ENCODE measurements at places on chromosomes 16 and 17.

- DNase-seq, result no peak
Observed at GRCh38 chr16:78291604-78292003, 192.2 kb downstream of the WWOX start.

GRCh38 chr17:42177684-42178083 lies 3.3 kb downstream of the KCNH4 start:
- DNase-seq, result no peak

- no peak for DNase-seq
Observed at GRCh38 chr16:55588799-55589198, 22.3 kb downstream of the CAPNS2 start.

- peak; percentile 89 for DNase-seq
Observed at GRCh38 chr16:19926449-19927390, 42.1 kb upstream of the GPRC5B start.

- peak; percentile 9 for DNase-seq
Observed at GRCh38 chr17:5536866-5537650, 47.3 kb downstream of the NLRP1 start.

DNA sequence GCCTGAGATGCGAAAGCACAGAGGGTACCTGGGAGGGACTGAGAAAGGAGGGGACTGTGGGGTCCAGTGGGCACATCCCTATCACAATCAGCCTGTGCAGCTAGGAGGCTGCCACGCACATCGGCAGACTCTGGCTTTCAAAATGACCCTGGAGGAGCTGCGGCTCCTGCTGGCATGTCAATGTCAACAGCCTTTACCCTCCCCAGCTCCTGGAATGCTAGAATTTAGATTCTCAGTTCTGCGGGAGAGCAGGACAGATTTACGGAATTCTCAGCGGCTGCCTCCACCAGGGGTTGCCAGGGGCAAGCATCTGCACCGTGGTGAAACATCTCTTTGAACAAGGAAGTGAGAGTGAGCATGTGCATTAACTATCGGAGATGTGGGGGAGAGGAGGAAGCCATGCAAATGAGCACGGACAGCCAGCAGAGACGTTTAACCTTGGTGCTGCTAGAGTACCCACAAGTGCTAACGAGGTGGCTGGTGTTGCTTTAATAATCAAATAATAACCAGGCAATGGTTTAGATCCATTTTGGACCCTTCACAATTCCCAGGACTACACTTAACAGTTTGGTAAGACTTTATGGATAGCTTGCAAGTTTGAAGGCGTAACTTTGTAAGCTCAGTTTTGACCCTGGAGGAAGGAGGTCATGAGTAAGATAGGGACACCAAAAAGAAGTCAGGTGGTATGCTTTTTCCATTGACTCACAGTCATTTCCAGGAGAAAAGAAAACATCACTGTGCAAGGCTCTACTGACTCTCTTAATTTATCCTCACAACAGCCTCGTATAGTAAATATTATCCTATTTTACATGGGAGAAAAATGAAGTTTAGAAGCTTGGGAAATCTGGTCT lies 54.1 kb downstream of the XYLT1 start:
- no peak for DNase-seq

GRCh38 chr17:77717941-77718668 lies 240.4 kb upstream of the TNRC6C start:
- DNase-seq, result no peak
